ENCODE measurements at places on chromosomes 13 and 19. TPM values are rescaled to one million over a fixed set of nuclear protein-coding genes. Genes with fewer than 3 reads are reported as not detected.

CGB2 gene
- not detected for polyA plus RNA-seq

ARHGAP45 gene
- polyA plus RNA-seq = 81.1 TPM

OLFM4 gene
- polyA plus RNA-seq = 87.2 TPM

C5AR1 gene
- polyA plus RNA-seq = 8.6 TPM

TSEN34 gene
- polyA plus RNA-seq = 50.3 TPM

GRIK5 gene
- 0.68 TPM for polyA plus RNA-seq

PCP2 gene
- polyA plus RNA-seq = 0.63 TPM

GSX1 gene
- polyA plus RNA-seq = not detected

PEAK3 gene
- polyA plus RNA-seq = not detected

NDUFA13 gene
- 344 TPM for polyA plus RNA-seq

Data from small intestine (tissue), 16 donors.